Mammary epithelial cell (primary cell): ENCODE measurements at places on chromosomes 3 and 15. TPM values are rescaled to one million over a fixed set of nuclear protein-coding genes. Genes with fewer than 3 reads are reported as not detected.

Gene HRG
- polyA plus RNA-seq, result 0.20 TPM

Gene C3orf85
- not detected for polyA plus RNA-seq

Gene GPR149
- not detected for polyA plus RNA-seq

Gene MKRN3
- polyA plus RNA-seq, result not detected

Gene SI
- not detected for polyA plus RNA-seq

Gene SOX14
- polyA plus RNA-seq, result not detected

Gene FAM174B
- polyA plus RNA-seq, result 0.44 TPM

Gene TM4SF1
- 285 TPM for polyA plus RNA-seq

Gene UNC13C
- polyA plus RNA-seq, result 0.03 TPM

Gene CAMP
- 7.7 TPM for polyA plus RNA-seq

Gene LIPH
- polyA plus RNA-seq, result 0.18 TPM

Gene C3orf22
- not detected for polyA plus RNA-seq

Gene MYO1E
- polyA plus RNA-seq, result 47.9 TPM

Gene ALG1L2
- polyA plus RNA-seq, result not detected
